ENCODE measurements at places on chromosomes 4 and X.

GRCh38 chr4:132910229-132910748 lies 238.8 kb upstream of the PCDH10 start:
- no peak for DNase-seq

DNA sequence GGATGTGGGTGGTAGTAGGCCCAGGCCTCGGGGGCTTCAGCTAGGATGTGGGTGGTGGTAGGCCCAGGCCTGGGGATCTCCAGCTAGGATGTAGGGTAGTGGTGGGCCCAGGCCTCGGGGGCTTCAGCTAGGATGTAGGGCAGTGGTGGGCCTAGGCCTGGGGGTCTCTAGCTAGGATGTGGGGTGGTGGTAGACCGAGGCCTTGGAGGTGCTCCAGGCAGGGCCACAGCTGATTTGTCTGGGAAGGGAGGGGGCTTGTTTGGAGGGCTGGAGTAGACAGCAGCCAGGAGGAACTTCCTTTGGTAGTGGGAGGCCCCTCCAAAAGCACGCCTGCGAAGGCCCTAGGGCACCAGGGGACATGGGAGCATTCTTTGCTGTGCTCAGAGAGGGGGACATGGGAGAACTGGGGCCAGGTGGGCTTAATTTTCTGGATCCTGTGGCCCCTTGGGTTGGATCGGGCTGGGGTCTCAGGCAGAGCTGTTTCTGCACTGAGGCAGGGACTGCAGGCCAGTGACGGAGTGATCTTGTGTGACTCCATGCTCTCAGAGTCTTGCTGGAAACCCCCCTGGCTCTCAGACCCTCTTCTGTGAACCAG lies 3.3 kb upstream of the SPON2 start:
- no peak for DNase-seq

DNA sequence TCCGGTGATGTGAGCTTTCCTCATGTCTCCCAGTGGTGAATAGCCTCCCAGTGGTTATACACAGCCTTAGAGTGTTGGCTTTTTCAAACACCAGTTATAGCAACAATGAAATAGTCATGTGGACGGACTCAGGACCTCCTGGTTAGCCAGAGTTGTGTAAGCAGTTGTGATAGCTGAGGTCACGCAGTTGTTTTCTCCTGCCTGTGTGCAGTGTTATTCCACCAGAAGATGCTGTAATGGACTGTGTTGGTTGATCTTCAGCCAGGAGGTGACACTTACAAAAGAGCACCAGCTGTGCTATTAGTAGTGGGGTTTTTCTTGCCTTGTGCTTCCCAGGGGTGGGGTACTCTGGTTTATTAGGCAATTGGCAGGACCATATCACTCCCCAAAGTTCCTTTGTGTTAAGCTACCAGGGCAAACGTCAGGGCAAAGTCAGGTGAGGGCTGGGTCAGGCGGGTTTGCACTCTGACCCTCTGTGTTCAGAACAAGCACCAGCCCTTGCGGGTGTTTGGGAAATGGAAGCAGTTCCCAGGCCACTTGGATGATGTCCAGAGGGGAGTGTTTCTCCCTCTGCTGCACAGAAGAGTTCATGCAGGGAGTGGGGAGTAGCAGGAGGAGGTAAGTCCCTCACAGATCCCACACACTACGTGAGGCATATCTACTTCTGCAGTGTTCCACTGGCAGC lies 252.6 kb downstream of the TMEM47 start:
- no peak for DNase-seq

DNA sequence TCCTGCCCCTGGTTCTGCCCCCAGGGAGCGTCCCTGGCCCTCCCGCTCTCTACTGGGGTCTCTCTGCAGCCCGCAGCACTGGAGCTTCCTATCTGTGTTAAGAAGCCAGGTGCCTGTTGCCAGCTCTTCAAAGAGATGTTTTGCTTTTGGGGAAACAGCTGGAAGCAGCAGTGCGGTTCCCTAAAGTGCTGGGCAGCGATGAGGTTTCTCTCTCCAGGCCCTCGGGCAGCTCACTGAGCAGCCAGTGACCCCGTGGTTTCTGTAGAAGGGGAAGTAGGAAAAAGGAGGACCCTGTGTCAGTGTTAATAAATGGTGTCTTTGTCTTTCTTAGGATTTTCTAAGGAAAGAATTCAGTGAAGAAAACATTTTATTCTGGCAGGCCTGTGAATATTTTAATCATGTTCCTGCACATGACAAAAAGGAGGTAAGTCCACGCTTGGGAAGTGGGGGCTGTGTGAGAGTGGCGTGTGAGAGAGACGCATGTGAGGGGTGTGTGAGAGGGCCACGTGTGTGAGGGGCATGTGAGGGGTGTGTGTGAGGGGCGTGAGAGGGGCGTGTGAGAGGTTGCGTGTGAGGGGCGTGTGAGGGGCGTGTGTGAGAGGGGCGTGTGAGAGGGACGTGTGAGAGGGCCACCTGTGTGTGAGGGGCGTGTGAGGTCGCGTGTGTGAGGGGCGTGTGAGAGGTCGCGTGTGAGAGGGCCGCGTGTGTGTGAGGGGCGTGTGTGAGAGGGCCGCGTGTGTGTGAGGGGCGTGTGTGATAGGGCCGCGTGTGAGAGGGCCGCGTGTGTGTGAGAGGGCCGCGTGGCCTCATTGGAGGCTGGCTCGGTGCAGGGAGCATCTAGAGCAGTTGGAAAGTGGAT lies 27.1 kb upstream of the HGFAC start:
- DNase-seq: no peak

- DNase-seq: no peak
Observed at GRCh38 chrX:132488180-132488705, 595 bp downstream of the MBNL3 start.

GRCh38 chr4:175090116-175090515 lies 172.0 kb downstream of the ADAM29 start:
- DNase-seq: no peak

DNA sequence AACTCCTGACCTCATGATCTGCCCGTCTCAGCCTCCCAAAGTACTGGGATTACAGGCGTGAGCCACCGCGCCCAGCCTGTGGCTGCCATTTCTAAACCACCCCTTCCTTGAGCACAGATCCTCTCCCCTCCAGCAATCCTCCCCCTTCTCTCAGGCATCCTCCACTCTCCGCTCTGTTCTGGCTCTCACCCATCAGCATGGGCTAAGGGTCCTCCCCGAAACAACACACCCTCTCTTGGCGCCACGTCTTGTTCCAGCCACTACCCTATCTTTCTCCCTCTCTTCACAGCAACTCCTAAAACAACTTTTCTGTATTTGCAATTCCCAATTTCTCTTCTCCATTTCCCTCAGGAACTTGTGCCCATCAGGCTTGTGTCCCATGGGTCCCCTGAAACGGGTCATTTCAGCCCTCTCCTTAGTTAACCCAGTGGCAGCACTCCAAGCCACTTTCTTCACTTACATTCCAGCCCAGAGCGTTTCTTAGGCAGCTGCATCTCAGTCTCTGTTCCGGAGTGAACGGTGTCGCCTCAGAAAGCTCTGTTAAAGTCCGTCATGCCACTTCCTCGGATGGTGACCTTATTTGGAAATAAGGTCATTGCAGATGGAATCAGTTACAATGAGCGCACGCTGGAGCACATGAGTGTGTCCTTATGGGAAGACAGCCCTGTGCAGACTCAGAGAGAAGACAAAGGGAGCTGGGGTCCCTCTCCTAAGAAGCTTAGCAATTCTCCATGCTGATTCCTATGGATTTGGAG lies 28.3 kb upstream of the CLDN24 start:
- DNase-seq: no peak

DNA sequence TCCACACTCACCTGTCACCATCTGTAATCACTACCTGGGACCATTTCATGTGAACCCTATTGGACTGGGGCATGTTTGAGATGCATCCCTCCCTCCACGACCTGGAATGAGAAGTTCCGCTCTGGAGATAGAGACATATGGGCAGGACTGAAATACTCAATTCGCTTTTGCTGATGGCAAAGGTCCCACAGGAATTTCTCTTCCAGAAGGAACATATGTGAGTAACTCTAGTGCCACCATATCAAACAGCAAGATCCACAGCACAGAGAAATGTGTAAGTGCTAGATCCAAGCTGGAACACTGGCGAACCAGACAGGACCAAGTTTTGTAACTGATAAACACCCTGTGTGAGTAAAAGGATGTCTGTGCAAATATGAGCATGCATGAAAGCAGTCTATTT lies 43.9 kb downstream of the SEL1L3 start:
- no peak for DNase-seq

DNA sequence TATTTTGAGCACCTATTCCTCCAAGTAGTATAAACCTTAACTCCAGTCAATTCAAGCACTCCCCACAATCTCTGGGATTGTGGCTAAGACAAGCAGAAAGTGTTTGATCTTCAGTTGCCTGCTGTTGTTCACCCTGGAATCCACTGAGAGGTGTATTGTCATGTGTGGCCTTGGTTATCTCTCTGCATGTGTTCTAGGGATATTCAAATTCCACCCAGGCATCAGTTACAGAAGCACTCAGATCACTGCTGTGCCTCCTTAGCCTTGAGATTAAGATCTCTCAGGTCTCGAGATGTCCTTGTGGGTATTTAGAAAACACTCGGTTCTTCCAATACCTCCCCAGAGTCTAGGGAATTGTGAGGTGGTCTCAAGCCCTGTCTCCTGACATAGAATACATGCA lies 213.3 kb downstream of the SMARCA1 start:
- DNase-seq: no peak

DNA sequence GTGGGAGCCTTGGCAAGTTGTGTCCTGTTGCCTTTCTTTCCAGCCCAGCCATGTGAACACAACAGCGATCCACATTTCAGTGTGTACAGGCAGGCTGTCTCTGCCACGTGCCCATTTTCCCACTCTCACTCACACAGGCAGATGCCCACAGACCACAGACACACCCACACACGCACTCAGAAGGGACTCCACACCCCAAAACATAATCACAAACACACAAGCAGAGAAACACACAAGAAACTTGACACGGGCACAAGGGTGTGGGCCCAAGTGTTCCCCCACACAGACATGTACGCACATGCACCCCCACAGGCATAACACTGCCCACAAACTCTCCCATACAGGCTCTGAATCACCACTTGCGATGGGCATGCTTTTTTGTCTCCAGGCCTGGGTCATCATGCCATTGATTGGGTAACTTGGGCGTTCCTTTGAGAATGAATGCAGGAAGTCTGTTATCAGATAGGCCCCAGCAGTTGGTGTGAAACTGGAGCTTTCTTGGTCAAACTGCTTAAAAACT lies 84.3 kb downstream of the NBDY start:
- peak; percentile 51 for DNase-seq

DNA sequence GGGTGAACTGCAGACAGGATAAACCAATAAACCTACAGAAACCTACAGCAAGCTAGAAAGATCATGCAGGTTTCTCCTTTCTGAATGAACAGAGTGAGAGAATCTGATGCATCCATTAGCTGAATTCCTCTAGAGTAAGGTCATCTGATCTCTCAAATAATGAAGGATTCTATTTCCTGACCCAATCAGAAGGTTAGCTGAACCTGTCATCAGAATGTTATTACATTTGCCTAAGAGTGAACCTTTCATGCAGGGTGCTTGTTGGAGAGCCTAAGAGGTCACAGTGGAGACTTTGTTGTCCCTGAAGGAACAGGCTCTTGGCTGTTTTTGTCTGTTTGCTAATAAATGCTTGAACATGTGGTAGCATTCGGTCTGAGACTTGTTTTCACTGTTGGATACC lies 24.0 kb downstream of the MEPE start:
- no peak for DNase-seq

GRCh38 chrX:74242484-74243138 lies 61.4 kb upstream of the ZCCHC13 start:
- no peak for DNase-seq

- DNase-seq: no peak
Observed at GRCh38 chrX:154824638-154825037, 9.8 kb downstream of the SMIM9 start.

DNA sequence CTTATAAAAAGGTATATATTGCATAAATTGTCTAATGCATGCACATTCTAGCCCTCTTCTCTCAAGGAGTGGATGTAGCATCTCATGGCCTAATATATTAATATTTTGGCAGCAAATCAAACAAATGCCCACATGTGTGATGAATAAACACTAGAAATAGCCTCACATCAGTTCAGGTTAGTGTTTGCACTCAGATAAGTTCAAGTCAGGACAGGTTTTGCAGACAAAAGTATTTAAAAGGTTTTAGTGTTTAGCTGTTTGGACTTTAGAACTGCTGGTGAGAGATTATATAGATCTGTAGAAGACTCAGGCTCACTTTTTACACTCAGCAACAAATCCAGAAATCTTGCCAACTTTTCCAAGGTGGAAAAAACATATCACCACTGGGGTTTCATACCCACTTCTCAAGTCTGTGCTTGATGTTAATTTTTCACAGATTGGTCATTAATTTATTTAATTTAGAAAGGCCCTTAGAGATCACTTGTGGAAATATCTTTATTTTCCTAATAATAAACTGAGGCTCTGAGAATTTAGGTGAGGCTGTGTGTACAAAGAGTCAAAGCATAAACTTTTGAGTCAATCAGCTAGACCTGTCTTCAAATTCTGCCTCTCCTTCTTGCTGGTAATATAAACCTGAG lies 362.6 kb downstream of the GASK1B start:
- DNase-seq: no peak

- no peak for DNase-seq
Observed at GRCh38 chrX:43817444-43817843, 64.8 kb downstream of the MAOB start.

DNA sequence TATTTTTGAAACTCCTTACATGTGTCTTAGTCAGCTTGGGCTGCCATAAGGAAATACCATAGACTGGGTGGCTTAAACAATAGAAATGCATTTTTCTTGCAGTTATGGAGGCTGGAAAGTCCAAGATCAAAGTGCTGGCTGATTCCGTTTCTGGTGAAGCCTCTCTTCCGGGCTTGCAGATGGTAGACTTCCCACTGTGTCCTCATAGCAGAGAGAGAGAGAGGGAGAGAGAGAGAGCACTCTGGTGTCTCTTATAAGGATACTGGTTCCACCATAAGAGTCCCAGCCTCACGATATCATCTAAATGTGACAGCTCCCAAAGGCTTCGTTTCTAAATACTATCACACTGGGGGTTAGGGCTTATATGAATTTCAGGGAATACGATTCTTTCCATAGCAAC lies 39.7 kb downstream of the ENPEP start:
- DNase-seq: no peak

GRCh38 chr4:7878323-7878722 lies 61.3 kb downstream of the AFAP1 start:
- no peak for DNase-seq

GRCh38 chr4:160044693-160045092 lies 941.8 kb downstream of the RAPGEF2 start:
- DNase-seq: no peak

GRCh38 chrX:37976153-37976552 lies 30.2 kb upstream of the SYTL5 start:
- DNase-seq: no peak

GRCh38 chr4:179325181-179325580 lies 1882.9 kb upstream of the AGA start:
- DNase-seq: no peak

- no peak for DNase-seq
Observed at GRCh38 chr4:151569650-151570049, 160.7 kb downstream of the FHIP1A start.

Data from HS-27A (cell line).